Suppressor macrophage treated with lipopolysaccharide for 1 hour (primary cell): ENCODE measurements at places on chromosomes 16 and 17.

DNA sequence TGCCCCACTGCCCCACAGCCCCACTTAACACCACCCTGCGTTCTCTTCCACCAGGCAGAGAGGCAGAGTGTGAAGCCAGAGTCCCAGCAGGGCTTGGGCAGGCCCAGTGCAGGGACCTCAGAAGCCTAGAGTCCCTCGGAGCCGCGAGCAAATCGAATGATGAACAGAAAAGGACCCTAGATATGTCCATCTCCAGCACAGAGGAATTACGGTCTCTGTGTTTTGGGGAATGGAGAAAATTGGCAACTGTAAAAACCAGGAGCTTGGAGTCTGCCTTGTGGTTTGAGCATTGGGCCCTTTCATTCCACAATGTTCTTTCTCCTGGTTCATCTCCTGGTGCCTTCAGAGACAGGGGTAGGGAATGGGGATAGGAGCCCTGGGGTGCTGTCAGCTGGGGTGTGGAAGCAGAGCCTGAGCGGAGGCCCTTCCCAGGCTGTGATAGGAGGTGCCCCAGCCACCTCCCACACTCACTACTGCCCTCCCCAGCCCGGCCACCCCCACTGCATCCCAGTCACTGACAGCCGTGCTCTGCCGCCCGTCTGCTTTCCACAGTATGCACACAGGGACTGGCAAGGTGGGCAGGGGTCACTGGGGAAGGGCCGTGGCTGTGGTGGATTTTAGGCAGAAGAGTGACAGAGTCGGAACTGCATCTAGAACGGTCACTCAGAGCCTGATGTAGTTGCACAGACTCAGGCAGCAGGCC lies 26.7 kb downstream of the TBX4 start:
- DNase-seq: no peak

GRCh38 chr16:90077240-90077756 lies at the start of gene PRDM7:
Gene PRDM7 (minus strand): TSS chr16:90077331. CDS start chr16:90075910, 1,421 bp downstream.
- DNase-seq: peak; percentile 97

- no peak for DNase-seq
Measured at GRCh38 chr16:11049396-11050059, 105.2 kb downstream of the CLEC16A start.

DNA sequence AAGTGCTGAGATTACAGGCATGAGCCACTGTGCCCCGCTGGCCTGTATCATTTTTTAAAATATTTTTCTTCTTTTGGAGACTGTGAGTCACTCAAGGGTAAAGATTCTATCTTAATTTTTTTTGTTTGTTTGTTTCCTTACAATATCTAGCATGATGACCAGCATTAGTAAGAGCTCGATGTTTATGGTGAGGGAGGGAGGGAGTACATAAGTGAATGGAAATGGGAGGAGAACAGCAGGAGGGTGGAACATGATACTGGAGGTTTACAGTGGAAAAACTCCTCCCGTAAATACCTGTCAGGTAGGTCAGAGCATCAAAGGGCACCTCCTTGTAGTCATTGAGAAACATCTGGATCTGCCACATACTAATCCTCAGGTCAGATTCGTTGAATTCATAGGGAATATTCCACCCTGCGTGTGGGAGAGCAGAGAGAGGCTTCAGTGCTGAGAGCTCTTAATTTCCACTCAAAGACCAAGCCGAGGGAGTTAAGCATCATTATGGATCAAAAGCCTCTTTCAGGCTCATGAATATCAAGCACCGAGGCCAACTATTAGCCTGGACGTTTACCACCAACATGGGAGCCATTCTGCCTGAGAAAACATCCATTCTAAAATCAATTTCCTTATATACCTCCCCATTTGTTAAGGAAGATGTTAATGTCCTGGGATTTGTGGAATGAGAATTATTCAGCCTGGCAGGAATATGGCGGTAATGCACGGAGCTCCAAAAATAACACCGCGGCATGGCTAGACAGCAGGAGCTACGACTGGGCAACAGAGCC lies 51.8 kb downstream of the LYRM1 start:
- no peak for DNase-seq

GRCh38 chr17:28550858-28551257 lies 1.6 kb downstream of the UNC119 start:
- no peak for DNase-seq
